Substantia nigra (tissue), 51 donors: ENCODE measurements at places on chromosomes 16 and 17.

GRCh38 chr16:65372171-65372570 is 250.3 kb upstream of the CDH11 start:
- DNase-seq = no peak

DNA sequence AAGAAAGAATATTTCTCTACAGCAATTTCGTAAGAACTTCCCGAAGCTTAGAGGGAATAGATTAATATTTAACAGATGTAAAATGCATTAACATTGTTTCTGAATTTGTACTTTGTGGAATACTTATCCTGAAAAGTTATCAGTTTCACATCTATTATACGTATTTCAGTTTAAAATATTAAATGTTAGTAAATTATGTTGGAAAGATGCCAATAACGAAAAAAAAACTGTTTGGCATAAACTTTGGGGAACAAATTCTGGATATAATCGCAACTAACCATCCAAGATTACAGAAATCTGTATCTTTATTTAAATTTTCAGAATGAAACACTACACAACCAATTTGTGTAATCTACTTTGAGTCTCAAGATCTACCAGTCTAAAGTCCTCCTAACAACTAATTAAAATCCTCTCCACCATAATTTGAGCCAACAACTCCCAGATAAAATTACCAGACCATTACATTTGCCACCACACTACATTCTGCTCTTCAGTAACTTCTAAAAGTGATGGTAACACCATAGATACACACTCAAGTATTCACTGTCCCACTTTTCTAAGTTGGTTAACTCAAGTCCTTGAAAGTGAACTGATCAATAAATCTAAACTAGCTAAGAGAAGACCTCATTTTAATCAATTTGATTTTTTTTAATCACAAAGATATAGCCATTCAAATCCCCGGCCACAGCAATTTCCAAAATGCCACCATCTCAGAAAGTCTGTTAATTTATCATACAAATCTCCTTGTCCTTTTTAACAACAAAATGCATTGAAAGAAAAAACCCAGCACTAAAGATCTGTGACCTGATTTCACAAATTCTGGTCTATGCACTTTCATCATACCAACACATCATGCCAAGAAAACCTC is 2.0 kb downstream of the SIAH1 start:
- DNase-seq = no peak

DNA sequence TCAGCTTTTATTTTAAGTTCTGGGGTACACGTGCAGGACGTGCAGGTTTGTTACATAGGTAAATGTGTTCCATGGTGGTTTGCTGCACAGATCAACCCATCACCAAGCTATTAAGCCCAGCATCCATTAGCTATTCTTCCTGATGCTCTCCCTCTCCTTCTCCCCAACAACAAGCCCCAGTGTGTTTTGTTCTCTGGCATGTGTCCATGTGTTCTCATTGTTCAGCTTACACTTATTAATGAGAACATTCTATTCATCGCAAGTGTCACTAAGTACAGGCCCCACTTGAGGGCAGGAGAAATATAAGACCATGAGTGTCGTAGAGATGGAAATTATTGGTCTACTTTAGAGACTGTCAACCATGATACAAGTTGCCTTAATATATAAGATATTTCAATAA is 615.1 kb downstream of the CDH8 start:
- DNase-seq = no peak

- no peak for DNase-seq
Observed at GRCh38 chr16:77657016-77657415, 65.3 kb upstream of the NUDT7 start.

DNA sequence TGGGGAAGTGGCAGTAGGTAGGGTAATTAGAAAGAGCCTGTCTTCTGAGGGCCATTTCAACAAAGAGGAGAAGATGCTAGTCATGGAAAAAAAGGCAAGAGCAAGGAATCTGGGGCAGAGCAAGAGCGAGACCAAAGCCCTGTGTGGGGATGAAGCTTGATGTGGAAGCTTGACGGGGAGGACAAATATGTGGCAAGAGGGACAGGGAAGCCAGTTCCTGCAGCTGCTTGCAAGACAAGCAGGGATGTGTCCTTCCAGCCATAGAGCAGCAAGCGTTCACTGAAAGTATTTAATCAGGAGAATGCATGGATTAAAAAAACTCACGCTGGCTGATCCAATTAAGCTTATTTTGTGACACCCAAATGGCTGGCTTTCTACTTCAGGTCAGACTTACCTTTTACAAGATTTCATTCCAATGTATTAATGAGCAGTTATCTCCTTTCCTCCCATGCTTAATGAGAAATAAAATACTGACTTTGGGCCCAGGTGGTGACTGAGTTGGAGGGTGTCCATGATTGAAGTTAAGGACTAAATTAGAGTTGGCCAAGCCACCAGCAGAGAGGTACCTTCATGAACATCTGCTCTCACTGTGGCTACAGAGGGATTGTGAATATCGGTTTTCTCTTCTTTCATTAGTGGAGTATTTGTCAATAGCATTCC is 76.8 kb downstream of the ABCA8 start:
- no peak for DNase-seq

- no peak for DNase-seq
Observed at GRCh38 chr17:80289616-80290015, 29.0 kb downstream of the RNF213 start.

GRCh38 chr17:59837308-59838051 is 55.3 kb downstream of the TUBD1 start:
- no peak for DNase-seq

DNA sequence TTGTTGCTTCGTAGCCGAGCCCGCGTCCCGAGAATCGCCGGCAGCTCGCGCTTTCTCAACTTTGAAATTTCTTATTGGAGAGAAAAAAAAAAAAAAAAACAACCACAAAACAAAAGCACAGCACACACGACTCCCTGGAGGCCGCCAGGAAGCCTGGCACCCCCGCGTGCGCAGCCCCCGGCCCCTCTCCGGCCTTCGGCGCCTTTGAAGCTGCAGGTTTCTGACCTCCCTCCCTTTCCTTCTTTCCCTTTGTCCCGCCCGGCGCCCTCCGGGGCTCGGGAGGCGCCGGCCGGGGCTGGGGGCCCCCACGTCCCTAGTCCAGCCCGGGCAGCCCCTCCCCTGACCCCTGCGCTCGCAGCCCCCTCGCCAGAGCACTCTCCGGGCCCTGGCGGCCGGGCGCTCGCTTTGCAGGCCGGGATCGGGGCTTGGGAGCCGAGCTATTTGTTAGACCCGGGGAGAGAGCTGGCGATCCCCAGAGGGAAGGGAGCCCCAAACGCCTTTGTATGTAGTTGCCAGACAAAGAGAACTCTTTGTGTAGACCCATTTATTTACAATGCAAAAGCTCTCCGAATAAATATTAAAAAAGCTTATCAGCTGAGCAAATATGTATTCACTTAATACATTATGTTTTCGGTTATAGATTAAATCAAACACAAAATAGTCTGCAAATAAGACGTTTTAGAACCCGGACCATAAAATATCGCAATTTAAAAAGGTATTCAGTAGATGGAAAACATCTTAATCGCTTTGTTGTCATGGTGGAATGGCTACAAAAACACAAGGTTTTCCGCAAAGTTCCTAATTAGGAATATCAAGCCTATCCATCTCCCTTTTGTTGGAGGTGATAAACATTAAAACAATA is 2.3 kb downstream of the BAHCC1 start:
- DNase-seq = no peak

GRCh38 chr17:69802045-69802740 is 272.8 kb upstream of the KCNJ16 start:
- DNase-seq = no peak

DNA sequence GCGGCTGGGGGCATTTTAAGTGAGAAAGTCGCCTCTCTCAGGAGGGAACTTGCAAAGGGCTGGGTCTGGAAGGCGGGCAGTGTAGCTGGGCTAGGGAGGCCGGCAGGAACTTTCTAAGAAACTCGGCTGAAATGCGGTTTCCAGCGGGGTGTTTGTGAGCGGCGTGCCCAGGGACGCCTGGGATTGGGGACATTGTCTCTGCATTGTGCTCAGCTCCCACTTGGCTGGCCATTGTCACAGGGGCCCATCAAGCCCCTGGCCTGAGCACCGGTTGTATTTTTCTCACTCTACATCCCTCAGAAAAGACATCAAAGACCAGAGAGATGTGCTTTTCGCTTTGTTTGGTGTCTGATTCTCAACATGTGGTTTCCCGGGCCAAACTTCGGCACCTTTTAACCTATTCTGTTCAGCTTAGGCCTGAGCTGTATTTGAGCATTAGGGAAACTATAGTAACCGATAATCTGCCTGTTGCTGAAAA is 291.1 kb upstream of the IRX3 start:
- no peak for DNase-seq

GRCh38 chr16:66372078-66372897 is 5.8 kb downstream of the CDH5 start:
- no peak for DNase-seq

- DNase-seq = no peak
Observed at GRCh38 chr16:62224646-62225209, 188.5 kb upstream of the CDH8 start.

DNA sequence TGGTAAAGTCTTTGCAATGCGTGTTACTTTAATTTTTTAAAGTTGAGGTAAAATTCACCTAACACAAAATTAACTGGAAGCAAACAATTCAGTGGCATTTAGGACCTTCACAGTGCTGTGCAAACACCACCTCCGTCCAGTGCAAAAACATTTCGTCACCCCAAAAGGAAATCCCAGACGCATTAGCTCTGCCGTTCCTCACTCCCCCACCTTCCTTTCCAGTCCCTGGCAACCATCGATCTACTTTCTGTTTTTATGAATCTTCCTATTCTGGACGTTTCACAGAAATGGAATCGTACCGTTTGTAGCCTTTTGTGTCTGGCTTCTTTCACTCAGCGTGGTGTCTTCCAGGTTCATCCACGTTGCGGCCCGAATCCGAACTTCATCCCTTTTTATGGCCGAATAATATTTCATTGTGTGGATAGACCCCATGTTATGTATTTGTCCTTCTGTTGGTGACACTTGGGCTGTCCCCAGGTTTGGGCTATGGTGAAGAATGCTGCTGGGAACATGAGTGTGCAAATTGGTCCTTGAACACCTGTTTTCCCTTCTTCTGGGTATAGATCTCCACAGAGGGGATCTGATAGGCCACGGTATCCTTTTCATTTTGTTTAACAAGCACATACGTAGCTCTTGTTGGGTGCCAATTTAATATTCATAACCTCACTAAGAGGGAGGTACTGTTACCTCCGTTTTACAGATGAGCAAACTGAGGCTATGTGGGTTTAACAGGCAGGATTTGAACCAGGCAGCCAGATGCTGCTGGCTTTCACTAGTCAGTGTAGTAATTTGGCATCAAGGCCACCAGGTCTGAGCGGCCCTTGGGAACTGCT is 232.0 kb upstream of the GSE1 start:
- DNase-seq = no peak

DNA sequence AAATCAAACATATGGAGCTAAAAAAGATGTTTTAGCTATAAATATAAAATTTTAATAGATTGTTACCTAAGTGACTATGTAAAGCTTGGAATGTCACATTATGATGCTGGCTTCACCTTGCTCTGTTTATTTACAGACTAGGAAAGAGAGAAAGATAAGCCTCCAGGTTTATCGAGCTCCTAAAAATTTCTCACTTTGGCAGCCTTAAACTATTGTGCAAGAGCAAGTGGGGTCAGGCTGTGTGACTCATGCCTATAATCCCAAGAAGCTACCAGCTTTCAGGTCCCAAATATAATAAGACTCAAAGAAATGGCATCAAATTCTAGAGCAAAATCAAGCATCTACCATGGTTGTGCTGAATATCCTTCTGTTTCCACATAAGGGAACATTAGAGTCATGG is 34.3 kb upstream of the PRSS54 start:
- no peak for DNase-seq

- DNase-seq = no peak
Observed at GRCh38 chr16:75481475-75481874, 13.8 kb downstream of the CHST6 start.

- DNase-seq = no peak
Observed at GRCh38 chr16:30805056-30805369, 18.0 kb upstream of the ZNF629 start.

DNA sequence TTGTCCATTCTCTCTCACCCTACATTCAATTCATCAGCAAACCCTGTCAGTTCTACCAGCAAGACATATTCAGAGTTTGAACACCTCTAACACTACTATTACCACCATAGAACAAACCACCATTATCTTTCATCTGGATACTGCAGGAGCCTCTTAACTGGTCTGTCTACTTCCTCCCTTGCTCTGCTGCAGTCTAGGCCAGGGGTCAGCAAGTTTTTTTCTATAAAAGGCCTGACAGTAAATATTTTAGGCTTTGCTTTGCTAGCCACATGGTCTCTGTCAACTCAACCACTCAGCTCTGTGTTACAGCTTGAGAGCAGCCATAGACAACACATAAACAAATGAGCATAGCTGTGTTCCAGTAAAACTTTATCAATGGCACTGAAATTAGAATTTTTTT is 13.8 kb downstream of the KCTD19 start:
- DNase-seq = no peak

DNA sequence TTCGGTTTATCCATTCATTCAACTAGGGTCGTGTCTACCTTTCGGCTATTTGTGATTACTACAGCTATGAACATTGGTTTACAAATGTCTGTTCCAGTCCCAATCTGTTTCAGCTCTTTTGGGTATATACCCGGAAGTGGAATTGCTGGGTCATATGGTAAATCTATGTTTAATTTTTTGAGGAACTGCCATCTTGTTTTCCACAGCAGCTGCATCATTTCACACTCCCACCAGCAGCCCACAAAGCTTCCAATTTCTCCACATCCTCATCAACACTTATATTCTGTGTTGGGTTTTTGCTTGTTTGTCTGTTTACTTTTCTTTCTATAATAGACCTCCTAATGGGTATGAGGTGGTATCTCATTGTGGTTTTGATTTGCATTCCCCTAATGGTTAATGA is 48.7 kb upstream of the GINS3 start:
- DNase-seq = no peak

GRCh38 chr17:62809656-62810055 is 1.5 kb upstream of the MARCHF10 start:
- no peak for DNase-seq

DNA sequence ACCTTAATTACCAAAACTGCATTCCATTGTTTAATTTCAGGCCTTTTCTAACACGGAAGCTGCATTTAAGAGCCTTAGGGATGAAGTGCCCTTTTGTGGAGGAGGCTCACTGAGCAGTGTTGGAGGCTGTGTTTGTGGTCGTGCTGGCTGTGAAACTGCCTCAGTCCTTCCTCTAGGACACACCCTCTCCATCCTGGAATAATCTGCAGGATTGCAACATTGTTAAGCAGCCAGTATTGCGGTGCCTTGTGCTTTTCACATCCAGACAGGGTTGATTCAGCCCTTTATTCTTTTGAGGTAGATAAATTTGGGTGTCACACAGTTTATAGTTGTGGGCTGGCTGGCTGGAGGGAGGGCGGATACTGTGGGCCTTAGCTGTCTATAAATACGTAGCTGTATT is 141.6 kb downstream of the CDRT15L2 start:
- DNase-seq = no peak

- no peak for DNase-seq
Observed at GRCh38 chr16:15970202-15970601, 20.8 kb downstream of the ABCC1 start.

DNA sequence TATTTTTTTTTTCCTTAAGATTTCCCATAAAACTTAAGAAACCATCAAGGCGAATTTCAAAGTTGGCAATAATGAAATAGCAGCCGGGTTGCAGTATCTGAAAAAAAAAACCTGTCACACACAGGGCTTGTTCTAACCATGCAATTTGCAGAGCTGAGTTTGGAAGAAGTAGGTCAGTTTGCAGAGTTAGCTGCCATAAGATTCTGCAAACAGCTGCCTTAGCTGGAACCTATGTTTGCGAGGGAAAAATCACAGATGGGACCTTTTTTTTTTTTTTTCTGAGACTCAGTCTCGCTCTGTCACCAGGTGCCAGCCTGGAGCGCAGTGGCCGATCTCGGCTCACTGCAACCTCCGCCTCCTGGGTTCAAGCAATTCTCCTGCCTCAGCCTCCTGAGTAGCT is 98.5 kb upstream of the HS3ST4 start:
- DNase-seq = no peak
